ENCODE measurements at places on chromosomes 6 and 20. TPM values are rescaled to one million over a fixed set of nuclear protein-coding genes. Genes with fewer than 3 reads are reported as not detected.

The ALDH5A1 gene
- 0.32 TPM for total RNA-seq

The ENPP5 gene
- total RNA-seq, result not detected

The POM121L2 gene
- not detected for total RNA-seq

The HUS1B gene
- 0.65 TPM for total RNA-seq

The COL11A2 gene
- 0.15 TPM for total RNA-seq

The KCNK16 gene
- not detected for total RNA-seq

The ZC3H12D gene
- not detected for total RNA-seq

The SEC23B gene
- total RNA-seq, result 41.9 TPM

The CNKSR3 gene
- 2.9 TPM for total RNA-seq

The MLIP gene
- 12.0 TPM for total RNA-seq

The OGFRL1 gene
- 11.4 TPM for total RNA-seq

The THBD gene
- 32.7 TPM for total RNA-seq
